ENCODE measurements at places on chromosomes 6 and 20.

GRCh38 chr6:32983493-32983848, 15.1 kb downstream of the BRD2 start:
- DNase-seq: no peak

GRCh38 chr6:142320366-142320765, 18.6 kb downstream of the ADGRG6 start:
- DNase-seq: no peak

DNA sequence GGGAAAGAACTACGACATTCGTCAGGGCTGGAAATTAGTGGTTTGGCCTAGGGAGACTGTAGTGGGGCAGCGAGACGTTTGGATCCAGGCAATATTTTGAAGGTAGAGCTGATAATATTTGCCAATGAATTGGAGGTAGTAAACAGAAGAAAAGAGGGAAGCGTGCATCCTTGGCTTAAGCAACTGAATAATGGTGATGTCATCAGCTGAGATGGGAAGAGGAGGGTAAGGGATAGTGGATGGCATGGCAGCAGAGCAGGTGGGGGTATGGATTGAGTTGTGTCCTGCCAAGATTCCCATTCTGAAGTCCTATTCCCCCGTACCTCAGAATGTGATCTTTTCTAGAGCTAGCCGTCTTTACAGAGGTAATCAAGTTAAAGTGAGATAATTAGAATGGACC, 119.2 kb downstream of the PDE7B start:
- DNase-seq: no peak

GRCh38 chr6:32120573-32121059, 7.4 kb downstream of the ATF6B start:
- DNase-seq: no peak

DNA sequence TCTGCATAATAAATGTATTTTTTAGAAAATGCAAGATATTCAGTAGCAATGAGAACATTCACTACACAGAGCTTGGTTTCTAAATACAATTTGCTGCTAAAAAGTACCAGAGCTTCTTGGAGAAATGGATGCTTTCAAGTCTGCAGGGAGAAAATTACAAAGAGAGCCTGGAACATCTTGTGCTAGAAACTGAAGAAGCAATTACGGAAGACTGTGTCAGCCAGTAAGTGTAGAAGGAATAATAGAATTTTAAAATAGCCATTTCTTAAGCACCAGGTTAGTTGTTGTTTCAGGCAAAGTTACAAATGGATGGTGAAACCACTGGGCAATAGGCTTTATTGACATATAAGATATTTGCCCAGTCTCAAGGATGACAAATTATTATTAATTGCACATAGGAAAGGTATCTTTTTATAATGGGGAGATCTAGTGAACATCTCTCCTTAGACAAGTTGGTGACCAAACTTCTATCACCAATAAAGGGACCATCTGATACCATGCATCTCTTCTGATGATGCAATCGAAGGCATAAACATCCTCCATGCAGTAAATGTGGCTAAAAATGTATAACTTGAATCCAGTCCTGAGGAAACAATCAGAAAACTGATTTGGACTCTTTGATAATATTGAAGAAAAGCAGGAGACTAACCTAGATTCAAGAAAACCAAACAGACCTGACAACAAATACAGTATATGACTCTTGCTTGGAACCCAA, 81.7 kb downstream of the ARHGAP18 start:
- DNase-seq: no peak

DNA sequence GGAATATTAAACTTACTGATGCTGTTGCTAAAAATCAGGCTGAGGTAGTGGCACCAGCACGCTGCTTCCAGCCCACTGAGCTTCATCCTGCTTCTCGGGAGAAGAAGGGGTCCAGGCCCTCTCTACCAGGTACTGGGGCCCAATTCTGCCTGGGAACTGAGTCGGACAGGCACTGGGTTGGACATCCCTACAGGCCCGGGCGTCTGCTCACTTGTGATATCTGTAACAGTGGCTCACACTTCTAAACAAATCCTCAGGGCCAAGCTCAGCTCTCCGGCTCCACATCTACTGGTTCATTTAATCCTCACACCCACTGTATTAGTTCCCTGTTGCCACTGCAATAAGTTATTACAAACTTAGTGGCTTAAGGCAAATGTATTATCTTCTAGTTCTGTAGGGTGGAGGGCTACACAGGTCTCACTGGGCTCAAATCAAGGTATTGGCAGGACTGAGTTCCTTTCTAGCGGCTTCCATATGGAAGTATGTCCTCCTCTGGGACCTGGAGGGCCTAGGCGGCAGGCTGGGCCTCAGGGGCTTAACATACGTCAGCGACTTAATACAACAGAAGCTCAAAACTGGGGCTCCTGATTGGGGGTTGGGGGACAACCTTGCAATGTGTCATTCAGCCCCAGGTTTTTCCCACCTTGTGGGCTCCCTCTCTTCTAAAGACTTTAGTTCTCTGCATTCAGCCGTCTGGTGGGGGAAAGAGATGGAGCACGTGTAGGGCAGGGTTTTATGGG, 1.6 kb upstream of the KCNK15 start:
- DNase-seq: no peak

DNA sequence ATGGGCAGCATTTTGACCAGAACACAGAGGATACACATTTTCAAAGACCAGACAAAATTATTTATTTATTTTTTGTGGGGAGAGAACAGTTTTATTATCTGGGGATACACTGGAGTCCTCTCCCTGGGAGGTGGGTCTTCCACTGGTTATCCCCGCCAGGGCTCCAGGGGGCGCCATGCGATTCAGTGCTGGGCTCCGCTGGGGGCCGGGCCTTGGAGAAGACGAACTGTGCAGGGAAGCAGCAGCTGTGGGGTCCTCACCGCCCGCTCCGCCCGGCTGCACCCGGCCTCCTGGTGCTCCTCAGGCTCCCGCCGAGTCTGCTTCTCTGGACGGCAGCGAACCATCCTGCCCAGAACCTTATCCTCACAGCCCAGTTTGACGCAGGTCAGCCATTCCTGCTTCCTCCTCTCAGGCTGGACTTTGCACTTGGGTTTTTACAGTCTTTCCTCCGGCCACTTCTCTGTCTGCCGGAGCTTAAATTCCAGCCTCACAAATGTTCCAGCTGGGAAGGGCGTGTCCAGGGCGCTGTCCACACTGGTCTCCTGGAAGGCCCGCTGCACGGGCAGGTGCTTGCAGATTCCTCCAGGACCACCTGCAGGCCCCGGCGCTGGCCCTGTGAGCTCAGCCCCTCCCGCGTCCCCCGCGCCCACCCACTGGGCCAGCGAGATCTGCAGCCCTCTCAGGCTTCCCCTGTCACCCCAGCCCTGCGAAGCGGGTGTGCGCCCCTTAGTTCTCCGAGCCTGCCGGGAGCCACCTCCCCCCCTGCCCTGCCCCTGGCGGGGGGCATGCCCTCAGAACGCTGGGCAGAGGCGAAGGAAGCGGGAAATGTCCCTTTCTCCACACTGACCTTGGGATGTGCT, 1830.0 kb upstream of the DEFB115 start:
- no peak for DNase-seq

DNA sequence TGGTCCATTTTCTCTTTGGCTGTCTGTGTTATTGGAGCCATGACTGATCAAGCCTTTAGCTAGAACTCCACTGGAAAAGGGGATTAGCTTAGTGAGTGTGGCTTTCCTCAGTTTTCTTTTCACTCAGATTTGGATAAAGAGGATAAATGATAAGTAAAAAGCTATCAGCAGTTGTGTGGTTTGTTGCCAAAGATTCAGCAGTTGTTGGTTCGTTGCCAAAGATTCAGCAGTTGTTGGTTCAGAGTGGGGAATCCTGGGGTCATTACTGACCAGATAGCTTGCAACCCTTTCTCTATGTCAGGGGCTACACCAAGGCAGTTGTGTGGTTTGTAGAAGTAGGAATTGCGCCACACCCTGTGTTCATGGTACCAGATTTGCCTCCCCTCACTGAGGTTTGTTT, 107.7 kb upstream of the SCP2D1 start:
- DNase-seq: no peak

DNA sequence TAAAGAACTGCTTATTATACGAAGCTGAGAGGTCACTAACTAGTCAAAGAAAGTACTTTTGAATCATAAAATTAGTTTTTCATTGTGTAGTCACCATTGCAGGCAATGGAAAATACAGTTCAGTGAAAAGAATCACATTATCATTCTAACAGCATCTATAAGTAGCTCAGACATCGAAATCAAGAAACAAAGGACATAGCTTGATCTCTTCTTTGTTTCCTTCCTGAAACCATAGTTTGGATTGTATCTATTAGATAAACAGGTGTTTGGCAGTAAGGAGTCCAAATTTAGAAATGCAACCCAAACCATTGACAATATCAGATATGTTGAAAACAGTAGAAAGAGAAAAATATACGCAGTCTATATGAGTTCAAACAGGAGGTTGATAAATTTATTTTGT, 697.3 kb downstream of the TFAP2A start:
- DNase-seq: no peak

DNA sequence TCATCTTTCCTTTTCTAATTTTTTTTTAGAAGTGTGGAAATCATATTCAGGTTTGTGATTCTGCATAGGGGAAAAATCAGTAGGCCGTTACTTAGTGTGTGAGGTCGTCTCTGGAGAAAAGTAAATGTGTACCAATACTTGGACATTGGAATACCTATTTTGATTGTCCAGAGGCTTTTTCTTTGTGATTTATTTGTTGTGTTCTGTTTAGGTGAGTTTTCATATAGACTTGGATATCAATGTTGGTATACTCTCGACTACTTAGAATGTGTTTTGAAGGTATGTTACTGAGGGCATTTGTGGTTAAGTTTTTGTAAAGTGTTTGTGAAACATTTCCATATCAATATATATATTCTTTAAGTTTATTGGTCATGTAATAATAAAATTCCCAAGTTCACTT, 2.3 kb downstream of the CD2AP start:
- DNase-seq: no peak

DNA sequence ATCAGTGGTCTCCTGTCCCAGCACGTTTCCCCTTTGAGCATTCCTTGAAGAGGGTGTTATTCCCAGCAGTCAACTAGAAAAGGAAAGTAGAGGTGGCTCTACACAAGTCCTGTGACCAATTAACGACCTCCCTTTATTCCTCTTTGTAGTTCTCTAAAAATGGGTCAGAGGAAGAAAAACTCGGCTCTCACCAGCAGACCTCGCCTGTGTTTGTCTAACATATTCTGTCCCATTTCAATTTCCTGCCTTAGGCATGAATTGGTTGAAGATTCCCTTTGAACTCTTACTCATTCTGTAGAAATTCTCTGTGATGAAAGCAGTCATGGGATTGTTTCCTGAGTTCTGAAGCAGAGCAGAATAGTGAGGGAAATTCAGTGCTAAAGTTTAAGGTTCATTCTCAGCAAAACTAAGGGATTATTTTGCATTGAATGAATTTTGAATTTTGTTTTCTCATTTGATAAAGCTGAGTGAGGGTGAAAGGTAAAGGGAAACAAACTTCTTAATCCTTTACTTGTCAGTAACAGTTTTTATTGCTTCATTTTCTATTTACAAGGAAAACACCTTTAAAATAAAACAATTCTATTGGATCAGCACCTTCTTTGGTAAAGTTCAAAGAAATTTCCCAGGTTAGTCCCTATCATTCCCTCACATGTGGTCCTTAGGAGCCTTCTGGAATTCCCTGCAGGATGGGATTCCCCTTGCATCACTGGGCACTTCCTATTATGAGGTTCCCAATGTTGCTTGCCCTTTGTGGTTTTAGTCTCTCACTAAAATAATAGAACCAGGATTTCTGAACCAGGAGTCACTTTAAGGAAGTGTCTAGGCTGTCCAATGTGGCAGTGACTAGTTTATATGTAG, 105.8 kb downstream of the SLX4IP start:
- DNase-seq: peak; percentile 37

DNA sequence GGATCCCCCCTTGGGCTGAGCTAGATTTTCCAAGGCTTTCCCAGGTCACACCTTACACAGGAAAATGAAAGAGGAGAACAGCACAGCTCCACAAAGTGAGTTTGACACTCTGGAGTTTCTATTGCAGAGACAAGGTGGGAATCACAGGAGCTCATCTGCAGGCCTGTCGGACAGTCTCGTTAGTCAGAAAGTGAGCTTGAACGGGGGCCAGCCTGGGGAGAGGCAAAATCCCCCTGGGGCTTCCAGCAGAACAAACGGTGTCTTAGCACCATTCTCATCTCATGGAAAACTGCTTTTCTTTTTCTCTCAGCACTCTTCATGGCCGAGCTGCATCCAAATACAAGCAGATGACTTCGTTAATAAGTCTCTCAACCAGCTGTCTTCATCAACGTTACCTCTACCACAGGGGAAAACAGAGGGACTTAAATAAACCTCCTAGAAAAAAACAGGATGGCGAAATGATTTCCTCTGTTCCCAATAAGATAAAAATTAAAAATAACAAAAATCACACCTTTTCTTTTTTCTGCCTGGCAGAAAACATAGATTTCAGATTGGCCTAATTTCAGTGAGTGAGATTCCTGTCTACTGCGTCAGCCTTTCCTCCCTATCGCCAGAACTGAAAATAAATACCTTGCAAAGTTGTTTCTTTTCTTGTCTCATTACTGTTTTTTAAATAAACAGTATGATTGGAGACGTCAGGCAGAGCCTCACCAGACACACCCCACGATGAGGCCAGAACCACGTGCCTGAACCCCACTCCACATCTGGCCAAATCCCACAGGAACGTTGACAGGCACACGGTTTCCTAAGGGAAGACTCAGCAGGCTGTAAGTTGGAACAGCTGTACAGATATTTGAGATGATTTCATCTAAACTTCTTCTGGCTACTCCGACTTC, 219.0 kb downstream of the TTLL2 start:
- DNase-seq: no peak

GRCh38 chr20:35497780-35498189, 31.7 kb downstream of the C20orf173 start:
- no peak for DNase-seq

GRCh38 chr6:96898241-96898851, 655 bp upstream of the NDUFAF4 start:
- DNase-seq: peak; percentile 50

GRCh38 chr6:35739645-35740524, 3.1 kb downstream of the ARMC12 start:
- DNase-seq: no peak

DNA sequence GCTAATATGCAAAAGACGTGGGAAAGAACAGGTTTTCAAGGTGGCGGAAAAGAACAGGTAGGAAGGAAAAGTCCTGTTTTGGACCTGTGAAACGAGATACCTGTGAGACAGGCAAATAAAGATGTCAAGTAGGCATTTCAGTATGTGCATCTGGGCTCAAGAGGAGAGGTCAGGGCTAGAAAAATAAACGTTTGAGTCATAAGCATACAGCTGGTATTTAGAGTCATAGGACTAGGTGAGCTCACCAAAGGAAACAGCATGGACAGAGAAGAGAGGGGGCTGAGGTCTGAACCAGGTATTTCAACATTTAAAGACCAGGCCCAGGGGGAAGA, 14.9 kb downstream of the MTFR2 start:
- DNase-seq: no peak

GRCh38 chr6:35302604-35303241, 5.1 kb downstream of the DEF6 start:
- no peak for DNase-seq

- DNase-seq: no peak
These were observed 8.5 kb downstream of the TNFAIP3 start for GRCh38 chr6:137875606-137876005.

GRCh38 chr20:45935416-45936046, 1.0 kb downstream of the PCIF1 start:
- DNase-seq: peak; percentile 79

Measured in RKO (cell line).